Thoracic aorta (tissue), 2 donors: ENCODE measurements at places on chromosomes 6 and 20. TPM values are rescaled to one million over a fixed set of nuclear protein-coding genes. Genes with fewer than 3 reads are reported as not detected.

PRKN gene
- 23.8 TPM for total RNA-seq

NOX3 gene
- not detected for total RNA-seq

UTRN gene
- total RNA-seq: 243 TPM

ULBP2 gene
- total RNA-seq: 0.41 TPM

DPPA5 gene
- not detected for total RNA-seq

PCK1 gene
- 0.56 TPM for total RNA-seq

TP53TG5 gene
- not detected for total RNA-seq

MYCT1 gene
- 14.7 TPM for total RNA-seq

ADGRF4 gene
- not detected for total RNA-seq

EEF1A2 gene
- 2.4 TPM for total RNA-seq

MOXD1 gene
- total RNA-seq: 0.56 TPM

MROH8 gene
- total RNA-seq: 1.6 TPM

- DNase-seq: no peak
These were observed 139.5 kb downstream of the DLL1 start for GRCh38 chr6:170151321-170151771.

DNA sequence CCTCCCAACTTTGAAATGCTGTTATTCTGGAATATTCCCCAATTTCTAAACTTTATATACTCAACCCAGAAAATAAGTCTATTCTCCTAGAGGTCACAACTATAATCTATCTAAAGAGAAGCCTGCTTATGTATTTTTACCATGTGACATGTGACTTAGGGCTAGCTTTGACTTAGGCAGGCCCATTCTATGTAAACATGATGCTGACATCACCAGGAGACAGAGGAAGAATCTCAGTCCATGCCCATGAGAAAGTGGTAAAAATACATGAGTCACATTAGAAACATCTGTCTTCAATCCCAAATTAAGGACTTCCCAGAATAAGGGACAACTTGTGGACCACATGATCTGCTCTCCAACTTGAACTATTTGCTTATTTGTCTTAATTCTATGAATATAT, 113.6 kb upstream of the ID4 start:
- DNase-seq: no peak

GRCh38 chr6:46325561-46326530, 155.1 kb upstream of the ENPP5 start:
- no peak for DNase-seq

- DNase-seq: no peak
These were observed 20.4 kb upstream of the BMP2 start for GRCh38 chr20:6746901-6747609.

DNA sequence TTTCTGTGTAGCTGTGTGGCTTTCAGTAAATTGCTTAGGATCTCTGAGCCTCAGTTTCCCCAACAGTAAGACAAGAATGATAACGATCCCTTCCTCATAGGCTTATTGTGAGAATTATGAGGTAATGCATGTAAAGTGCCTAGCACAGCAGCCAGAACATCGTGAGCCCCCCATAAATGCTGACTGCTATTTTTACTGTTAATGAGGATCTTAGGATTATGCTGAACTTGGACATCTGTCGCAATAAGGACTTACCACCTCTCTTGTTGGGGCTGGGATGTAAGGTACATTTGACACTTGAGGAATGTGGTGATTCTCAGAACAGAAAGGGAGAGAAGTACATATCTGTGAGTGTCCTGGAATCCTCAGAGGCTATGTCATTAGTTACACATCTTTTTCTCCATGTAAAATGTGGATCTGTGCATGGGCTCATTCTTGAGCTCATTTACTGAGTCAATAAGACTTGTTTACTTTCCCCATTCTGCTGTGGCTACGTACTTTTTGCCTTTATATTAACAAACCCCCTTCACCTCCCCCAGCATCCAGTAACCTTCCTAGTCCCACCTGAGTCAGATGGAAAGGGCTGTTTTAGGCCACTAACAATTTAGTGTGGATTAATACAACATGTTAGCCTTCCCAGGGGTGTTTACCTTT, 64.4 kb upstream of the PLEKHG1 start:
- no peak for DNase-seq

GRCh38 chr6:24581084-24581669, 64.8 kb downstream of the KIAA0319 start:
- peak; percentile 9 for DNase-seq

GRCh38 chr6:66902457-66902856, 1195.4 kb upstream of the EYS start:
- DNase-seq: no peak

DNA sequence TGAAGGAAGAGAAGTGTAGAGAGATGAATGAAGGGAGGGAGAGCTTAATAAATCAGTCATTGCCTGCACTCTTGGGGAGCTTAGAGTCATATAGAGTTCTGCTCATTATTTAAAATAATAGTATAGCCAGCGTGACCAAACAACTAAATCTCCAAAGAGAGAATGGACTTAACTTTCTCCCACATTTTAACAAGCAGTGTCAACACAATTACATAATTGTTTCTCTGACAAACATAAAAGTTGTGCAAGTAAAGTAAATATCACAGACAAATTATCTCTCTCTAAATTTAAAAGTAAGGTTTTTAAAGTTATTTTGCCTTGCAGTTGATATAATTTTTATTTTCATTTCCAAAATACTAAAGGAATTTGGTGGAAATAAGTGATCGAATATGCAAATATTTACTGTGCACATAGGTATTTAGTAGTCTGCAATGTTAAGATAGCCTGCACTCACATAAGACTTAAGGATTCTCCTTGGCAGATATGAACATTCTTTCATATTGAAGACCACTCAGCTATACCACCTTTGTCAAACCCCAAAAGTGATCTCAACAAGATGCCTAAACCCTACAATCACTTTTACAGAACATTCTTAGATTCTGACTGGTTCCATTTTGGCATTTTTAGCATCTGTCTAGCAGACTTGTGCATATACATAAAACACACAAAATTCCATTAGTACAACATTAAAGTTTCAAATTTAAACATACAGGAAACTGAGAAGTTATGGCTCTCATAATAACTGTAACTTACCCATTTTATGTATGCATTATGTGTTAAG, 67.7 kb downstream of the KIF6 start:
- DNase-seq: no peak

GRCh38 chr6:127496471-127496870, 22.7 kb downstream of the MTCL3 start:
- no peak for DNase-seq

GRCh38 chr20:37185686-37186085, 6.3 kb upstream of the MROH8 start:
- DNase-seq: no peak

GRCh38 chr6:52245425-52245824, 1.1 kb upstream of the IL17F start:
- no peak for DNase-seq

DNA sequence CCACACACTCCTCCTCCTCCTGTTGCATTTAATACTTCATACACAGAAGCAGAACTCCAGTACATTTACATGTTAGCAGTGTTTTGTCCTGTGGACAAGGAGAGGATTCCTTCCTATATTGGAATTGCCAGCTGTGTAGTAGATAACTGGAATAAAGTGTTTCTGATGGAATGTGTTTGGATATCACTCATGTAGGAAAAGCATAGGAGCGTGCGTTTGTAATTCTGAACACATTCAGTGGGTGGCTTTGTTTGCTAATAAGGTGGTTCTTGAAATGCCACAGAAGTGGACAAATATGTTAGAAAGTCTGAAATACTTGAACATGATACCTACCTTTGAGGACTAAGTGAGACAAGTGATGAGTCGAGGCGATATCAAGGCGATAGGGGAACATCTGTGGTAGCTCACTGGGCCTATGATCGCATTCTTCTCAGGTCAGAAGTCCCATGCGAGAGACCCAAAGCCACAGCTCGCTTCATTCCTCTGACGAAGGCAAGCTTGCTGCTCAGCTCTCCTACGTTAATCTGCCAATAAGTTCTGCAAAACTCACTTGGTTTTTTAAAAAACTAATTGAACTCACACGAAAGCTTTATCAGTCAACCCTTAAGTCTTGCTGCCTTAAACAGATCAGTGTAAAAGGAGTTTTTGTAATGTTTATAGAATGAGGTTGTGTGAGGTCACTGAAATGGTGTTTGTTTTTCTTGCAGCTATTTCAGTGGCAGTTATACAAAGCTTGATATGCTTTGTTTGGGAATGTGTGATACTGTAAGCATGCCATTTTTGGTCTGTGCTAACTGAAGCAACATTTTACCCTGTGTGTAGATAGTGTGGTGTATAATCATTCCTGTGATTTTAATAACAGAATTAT, 159.9 kb downstream of the SOX4 start:
- no peak for DNase-seq

DNA sequence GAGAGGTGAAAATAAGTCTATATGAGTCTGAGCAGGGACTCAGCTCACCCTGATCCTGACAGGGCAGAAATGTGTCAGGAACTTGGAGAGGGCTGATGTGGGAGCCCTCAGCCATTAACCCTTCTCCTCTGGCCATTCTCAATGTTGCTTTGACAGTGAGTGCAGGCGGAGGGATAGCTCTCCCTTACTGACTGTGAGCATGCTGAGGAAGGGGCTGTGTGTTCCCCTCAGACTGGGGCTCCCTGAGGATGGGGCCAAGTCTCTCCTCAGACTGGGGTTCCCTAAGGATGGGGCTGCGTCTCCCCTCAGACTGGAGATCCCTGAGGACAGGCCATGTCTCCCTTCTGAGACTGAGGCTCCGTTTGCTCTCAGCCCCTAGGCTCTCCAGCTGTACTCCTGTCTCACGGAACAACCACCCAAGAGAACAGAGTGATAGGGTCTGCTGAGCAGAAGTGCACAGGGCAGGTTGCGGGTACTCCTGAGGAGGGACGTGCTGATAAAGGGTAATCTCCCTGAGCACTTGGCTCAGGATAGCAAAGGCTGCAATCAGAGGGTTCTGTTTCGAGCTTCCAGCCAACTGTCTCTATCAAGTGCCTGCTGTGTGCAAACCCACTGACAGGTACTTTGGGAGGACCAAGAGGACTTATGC, 141.0 kb downstream of the MRPL14 start:
- DNase-seq: no peak

GRCh38 chr6:166618251-166618650, 8.8 kb downstream of the RPS6KA2 start:
- no peak for DNase-seq

- no peak for DNase-seq
These were observed 101.4 kb downstream of the KIF13A start for GRCh38 chr6:17885889-17886576.

GRCh38 chr6:102773636-102774035, 1380.1 kb downstream of the GRIK2 start:
- DNase-seq: no peak

GRCh38 chr20:63093966-63094766, 87.4 kb upstream of the BHLHE23 start:
- no peak for DNase-seq

DNA sequence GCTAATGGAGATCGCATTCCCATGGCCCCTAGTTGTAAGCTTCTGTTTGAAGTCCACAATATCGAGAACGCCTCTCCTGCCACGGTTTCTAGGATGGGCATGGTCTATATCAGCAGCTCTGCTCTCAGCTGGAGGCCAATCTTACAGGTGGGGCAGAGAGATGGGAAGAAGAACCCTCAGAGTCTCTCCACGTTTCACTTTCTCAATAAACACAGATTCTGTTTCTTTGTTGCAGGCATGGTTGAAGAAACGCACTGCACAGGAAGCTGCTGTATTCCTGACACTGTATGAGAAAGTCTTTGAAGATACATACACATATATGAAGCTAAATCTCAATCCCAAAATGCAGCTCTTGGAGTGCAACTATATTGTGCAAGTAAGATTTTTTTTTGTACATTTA, 157.9 kb downstream of the DNAH8 start:
- no peak for DNase-seq

GRCh38 chr6:104700371-104701185, 159.1 kb downstream of the HACE1 start:
- no peak for DNase-seq

- DNase-seq: no peak
These were observed 111.8 kb downstream of the ZDHHC14 start for GRCh38 chr6:157492741-157493140.

DNA sequence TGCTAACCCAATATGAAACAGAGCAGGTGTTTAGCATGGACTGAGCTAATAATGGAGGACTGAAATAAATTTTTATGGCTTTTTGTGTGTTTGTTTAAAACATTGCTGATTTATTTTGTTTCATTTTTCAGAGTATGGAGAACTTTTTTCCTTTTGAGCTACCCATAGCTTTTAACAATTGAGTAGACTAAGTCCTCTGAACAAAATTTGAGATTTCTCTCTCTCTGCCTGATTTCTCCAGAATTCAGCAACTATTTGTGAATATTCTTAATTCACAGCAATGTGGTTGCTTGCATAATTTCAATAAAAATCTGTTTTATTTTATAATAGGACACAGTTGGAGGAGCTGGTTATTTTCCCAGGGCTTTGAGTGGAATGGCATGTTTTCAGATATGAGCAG, 103.7 kb downstream of the TPBG start:
- no peak for DNase-seq

DNA sequence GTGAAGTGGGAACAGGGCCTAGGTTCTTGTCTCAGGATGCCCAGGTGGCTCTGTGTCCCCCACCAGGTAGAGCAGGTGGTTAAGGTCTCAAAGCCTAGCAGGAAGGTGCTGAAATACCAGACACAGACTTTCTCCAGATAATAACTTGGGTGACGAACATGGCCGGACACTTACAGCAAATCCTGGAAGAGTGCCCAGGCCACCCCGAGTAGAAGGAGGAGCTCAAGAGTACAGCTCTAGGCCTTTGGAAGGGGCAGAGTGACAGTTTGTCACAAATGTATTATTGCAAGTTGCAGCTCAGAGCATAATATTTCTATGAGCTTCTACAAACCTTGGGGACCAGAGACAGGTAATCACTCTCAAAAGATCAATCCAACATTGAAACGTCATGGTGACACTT, 251.6 kb upstream of the SOX4 start:
- DNase-seq: no peak

GRCh38 chr6:126195625-126196236, 144.2 kb upstream of the CENPW start:
- DNase-seq: no peak

GRCh38 chr6:6810727-6811126, 222.2 kb downstream of the LY86 start:
- no peak for DNase-seq

- DNase-seq: no peak
These were observed 525 bp upstream of the MAK start for GRCh38 chr6:10838794-10839333.

- no peak for DNase-seq
These were observed 58.9 kb upstream of the L3MBTL3 start for GRCh38 chr6:129959358-129959930.

GRCh38 chr6:157887892-157888291, 64.8 kb downstream of the SNX9 start:
- no peak for DNase-seq

- no peak for DNase-seq
These were observed 44.5 kb downstream of the ATG5 start for GRCh38 chr6:106281088-106281487.
